CD14-positive monocyte (primary cell): ENCODE measurements at places on chromosomes 13 and 19.

GRCh38 chr19:1746401-1747284 is 6.7 kb upstream of the ONECUT3 start:
- DNase-seq = no peak

- DNase-seq = no peak
These were observed 7.4 kb upstream of the CEBPG start for GRCh38 chr19:33366127-33366526.

GRCh38 chr19:33413426-33413725 is 39.9 kb downstream of the CEBPG start:
- DNase-seq = no peak

GRCh38 chr13:79062291-79062690 is 343.8 kb downstream of the RBM26 start:
- DNase-seq = no peak

DNA sequence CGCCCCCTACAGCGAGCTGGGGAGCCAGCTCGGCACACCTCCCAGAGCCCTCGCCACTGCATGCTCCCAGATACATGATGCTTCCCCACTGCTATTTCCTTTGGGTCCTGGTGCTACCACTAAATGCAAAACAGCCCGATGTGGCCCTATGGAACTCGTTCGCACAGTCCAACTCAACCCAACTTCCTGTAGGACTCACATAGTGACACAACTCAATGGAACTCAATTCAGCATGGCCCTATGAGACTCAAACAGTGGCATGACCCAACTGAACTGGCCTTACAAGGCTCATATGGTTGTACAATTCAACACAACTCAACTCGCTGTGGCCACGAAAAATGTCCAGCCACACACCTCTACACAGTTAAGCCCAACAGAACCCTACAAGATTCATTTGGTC is 3.5 kb downstream of the KCNA7 start:
- DNase-seq = no peak

GRCh38 chr19:41398598-41398997 is 980 bp downstream of the BCKDHA start:
- DNase-seq = no peak

DNA sequence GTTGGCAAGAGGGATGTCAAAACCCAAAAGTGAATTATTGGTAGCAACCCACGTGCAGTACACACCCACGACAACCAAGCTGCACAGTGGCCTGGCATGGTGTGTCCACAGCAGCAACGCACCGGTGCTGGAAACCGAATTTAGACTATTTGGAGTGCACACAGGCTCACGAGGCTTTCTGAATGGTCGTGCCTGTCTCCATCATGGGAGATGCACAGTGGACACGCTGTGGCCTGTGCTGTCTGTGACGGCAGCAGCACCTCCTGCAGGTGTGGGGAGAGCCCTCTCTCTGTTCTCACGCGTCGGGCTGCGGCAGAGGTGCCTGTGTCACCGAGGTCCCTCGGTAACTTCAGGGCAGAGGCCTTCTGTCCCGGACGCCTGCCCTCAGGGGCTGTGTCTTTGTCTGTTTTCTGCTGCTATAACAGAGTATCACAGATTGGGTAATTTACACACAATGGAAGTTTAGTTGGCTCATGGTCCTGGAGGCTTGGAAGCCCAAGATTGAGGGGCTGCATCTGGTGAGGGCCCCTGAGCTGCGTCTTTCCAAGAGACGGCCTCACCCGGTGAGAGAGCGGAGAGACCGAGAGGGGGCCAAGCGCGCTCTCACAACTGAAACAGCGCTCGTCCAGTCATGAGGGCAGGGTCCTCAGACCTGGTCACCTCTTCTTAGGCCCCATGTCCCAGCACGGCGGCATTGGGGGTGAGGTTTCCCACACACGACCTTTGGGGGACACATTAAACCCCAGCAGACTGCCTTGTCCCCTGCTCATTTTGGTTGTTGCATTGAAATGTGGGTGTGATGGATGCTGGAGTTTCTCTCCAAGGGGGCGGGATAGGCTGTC is 9.1 kb upstream of the MCF2L start:
- no peak for DNase-seq

GRCh38 chr13:49865218-49865617 is 70.9 kb downstream of the SPRYD7 start:
- DNase-seq = no peak

DNA sequence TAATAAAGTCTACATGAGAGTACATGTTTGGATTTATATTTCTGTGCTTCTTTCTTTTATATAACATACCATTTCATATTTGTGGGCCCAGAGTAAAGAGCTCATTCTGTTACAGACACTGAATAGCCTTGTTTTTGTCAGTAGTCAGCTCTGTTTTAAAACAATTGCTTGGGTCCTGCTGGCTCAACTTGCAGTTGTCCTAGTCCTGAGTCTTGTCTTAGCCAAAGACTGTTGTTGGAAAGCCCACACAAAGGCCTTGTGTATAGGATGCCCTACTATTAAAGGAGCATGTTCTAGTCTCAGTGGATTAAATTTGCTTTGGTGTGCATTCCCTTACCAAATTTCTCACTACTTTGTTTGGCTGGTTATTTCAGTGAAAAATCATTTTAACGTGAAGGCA is 3.8 kb upstream of the KCNRG start:
- no peak for DNase-seq

GRCh38 chr13:27147530-27148170 is 24.0 kb downstream of the USP12 start:
- DNase-seq = no peak

GRCh38 chr19:14416817-14417231 is 2.3 kb downstream of the DDX39A start:
- peak; percentile 54 for DNase-seq

- no peak for DNase-seq
These were observed 10.3 kb downstream of the HSH2D start for GRCh38 chr19:16153582-16154336.

- peak; percentile 30 for DNase-seq
These were observed 3.9 kb downstream of the TMEM147 start for GRCh38 chr19:35549174-35549788.

DNA sequence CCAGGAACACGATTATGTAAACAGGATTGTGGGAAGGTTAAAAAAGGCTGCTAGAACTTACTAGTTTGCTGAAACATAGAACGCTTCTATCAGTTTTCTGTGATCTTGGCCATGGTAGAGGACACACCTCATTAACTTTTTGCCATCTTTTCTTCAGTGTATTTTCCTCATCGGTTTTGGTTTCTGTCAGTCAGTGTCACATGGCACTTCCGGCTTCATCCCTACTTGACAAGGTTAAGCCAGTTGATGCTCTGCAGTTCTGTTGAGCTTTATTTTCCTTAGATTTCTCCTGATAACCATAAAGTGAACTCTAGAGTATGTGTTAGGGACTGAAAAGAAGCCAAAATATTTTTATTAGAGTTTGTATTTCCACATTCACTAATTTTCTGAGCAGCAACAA is 147.5 kb downstream of the NDFIP2 start:
- DNase-seq = no peak

DNA sequence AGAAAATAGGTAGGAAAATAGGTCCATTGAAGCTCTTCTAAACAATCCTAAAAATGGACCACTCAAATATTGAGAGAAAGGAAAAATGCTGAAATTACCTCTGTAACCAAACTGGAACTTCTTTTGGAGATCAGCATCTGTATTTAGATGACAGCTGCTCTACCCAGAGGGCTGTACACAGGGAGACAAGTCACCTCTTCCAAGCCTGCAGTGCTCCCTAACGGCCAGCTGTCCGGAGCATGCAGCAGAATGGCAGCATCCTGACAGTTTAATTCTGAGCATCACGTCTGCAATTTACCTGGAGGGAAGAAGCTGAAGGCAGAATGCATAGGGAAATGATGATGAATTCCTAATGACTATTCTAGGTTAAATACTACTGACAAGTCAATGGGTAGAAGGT is 62.8 kb upstream of the DIAPH3 start:
- no peak for DNase-seq

DNA sequence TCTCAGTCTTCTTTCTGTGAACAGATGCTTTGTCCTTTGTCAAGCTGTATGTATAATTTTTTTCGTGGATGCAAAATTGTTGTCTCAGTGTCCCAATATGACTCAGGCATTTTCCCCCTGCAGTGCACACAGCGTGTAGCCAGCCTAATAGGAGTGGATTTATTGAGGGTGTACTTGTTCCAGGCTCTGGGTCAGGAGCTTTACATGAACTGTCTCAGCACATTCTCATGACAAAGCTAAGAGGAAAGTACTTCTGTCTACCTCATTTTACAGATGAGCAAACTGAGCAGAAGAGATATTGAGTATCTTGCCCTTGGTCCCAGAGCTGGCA is 50.8 kb downstream of the STK24 start:
- no peak for DNase-seq

GRCh38 chr13:80121038-80121437 is 219.9 kb downstream of the SPRY2 start:
- DNase-seq = no peak
